HT-29 (cell line): ENCODE measurements at places on chromosomes 3 and 15.

GRCh38 chr3:185207931-185208746 lies 45.7 kb downstream of the EHHADH start:
- no peak for DNase-seq

GRCh38 chr15:35912196-35912595 lies 366.2 kb upstream of the DPH6 start:
- no peak for DNase-seq

DNA sequence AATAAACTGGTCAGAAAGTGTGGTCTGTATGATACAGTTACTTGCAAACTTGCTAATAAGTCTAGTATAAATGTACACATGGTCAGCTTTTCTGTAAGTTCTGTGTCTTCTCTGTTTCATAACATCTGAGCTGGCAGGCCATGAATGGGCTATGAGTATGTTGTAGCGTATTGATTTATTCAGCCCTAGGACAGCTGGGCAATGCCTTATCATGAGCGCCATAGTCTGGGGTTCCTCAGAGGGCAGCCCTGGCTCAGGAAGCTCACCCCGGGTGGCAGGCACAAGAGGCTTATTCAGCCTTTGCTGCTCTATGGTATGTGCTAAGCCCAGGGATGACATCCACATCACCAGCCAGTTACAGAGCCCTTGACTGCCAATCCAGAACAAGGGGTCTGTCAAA lies 50.7 kb upstream of the CCR2 start:
- DNase-seq = no peak

- DNase-seq = no peak
Measured at GRCh38 chr3:135964160-135964955, 1.2 kb upstream of the PPP2R3A start.

GRCh38 chr3:27349832-27350231 lies 19.4 kb downstream of the NEK10 start:
- no peak for DNase-seq

GRCh38 chr15:90552162-90552928 lies 22.6 kb downstream of the CRTC3 start:
- DNase-seq = no peak

GRCh38 chr15:83312071-83312470 lies 27.6 kb upstream of the BNC1 start:
- DNase-seq = no peak

DNA sequence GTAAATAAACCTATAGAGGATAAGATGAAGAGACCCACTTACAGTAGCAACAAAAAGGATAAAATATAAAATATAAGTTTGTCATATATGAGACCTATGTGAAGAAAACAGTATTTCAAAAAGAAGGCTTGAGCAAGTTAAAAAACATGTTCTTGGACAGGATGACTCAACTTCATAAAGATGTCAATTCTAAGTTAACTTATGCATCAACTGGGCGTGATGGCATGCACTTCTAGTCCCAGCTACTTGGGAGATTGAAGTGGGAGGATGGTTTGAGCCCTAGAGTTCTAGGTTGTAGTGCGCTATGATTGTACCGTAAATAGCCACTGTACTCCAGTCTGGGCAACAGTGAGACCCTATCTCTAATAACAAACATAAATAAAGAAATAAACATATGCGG lies 59.7 kb downstream of the PDCD6IP start:
- no peak for DNase-seq

- DNase-seq = peak; percentile 92
Measured at GRCh38 chr3:156675830-156676767, 1.7 kb downstream of the TIPARP start.

DNA sequence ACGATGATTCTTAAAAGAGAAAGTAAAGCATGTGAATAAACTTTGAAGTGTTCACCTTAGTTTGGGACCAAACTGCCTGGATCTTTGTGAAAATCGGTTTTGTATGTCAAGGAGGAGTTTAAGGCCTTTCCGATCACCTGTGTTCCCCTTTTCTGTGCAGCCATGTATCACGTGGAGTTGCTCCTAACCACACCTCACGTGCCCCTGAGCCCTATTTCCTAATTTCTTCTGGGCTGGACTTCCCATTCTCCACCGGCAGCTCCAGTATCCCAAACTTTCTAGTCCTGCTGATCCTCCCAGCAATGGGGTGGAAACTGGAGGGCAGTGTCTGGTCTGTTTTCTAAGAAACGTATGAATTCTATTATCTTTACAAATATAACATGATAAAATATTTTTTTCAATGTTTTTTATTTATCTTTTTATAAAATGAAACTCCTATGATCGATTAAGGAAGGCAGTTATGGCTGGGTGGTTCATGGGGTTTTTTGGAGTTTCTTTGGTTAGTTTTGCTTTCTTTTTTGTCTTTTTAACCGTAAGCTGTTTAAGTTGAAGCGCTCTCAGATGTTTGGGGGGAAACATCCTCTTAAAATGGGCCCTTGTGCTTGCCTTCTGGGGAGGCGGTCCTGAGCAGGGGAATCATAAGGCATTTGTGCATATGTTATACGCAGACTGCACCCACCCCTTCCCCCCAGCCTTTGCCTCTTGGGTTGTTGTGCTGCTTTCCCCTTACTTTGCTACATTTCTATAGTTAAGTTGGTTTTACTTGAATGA lies 43.6 kb upstream of the WWTR1 start:
- no peak for DNase-seq

DNA sequence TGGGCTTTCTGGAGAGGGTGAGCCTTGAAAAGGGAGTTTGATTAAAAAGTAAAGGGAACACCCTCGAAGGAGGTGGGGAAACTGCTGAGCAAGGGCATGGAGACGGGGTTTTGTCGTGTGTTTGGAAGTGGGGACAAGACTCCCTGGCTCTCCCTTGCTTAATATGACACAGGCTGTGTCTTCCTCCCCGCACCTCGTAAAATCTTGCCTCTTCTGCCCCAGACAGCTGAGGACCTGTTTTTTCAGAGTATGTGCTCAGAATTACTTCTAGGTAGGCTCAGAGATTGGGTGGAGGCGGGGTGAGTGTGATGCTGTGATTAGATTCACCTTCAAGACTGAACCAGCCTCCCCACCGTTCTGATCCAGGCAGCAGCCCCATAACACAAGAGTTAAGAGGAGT lies 244.4 kb upstream of the TLE3 start:
- DNase-seq = no peak

DNA sequence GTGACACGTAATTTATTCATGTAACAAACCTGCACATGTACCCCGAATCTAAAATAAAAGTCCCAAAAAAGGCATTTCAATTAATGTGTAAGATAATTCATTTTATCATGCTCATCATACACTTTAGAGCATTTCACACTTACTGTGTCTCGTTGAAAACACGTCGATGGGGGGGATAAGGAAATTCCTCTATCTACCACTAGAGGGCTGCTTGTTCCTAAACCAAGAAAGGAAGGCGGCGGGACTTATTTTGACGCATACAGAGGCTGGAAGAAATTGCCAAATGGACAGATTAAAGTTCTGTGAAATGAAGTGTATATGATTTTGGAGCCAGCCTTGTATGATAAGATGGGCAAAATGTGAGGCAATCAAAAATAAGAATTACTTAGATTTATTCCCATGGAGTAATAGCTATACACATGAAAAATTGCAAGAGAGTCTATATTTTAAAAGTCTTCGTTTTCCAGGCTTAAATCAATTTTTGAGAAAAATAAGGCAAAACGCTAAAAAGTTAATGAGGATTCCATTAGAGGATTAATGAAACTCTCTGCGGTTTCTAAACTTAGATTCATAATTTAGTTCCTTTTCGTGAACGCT lies 346.8 kb downstream of the CNTN3 start:
- DNase-seq = peak; percentile 46

DNA sequence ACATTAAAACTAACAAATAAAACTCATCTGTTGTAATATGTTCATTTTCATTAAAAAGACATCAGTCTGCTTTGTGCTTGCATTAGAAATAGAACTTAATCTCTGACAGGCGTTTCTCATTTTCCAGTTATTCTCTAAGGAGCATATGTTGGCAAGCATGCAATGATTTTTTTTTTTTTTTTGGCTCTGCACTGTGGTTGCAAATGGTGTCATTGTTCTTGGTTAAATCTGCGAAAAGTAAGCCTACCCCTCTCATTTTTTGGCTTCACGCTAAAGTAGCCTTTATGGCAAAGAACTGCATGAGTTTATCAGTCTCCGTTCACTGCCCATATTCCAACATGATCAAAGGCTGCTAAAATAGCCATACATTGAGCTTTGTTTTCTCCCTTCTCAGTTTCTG lies 403.2 kb downstream of the MECOM start:
- no peak for DNase-seq

DNA sequence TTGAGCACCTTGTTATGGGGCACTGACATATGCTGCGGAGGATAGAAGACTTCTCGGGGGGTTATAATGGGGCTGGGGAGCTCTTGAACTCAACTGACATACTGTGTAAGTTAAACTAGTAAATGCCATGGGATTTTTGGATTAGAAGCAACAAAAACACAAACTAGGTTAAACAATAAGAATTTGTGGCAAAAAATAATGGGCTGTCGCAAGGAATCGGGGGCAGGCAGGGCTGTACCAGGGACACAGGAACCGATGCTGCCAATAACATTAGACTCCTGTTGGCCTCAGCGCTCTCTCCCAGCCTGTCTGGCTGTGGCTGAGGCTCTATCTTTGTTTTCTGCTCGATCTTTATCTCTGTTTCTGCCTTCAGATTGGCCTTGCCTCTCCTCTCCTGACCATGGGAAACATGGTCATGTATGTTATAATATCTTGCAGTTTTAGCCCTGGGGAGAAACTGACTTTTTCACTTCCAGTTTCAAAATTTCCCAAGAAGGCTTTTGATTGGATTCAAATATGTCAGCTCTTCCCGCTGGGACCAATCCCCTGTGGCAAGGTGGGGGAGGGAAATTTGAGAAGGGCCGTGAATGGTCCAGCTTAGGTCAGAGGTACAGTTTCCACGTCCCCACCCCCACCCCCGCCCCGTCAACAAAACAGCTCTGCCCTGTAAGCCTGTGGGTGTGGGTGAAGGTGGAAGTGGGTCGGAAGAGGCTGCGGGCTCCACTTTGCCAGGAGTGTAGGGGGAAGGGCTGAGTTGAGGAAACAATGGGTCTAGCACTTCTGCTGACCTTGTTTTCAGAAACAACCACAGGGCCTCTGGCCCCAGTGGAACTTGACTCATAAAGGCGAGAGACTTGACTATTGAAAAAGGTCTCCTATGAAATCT lies 161.1 kb upstream of the TBL1XR1 start:
- DNase-seq = peak; percentile 85

DNA sequence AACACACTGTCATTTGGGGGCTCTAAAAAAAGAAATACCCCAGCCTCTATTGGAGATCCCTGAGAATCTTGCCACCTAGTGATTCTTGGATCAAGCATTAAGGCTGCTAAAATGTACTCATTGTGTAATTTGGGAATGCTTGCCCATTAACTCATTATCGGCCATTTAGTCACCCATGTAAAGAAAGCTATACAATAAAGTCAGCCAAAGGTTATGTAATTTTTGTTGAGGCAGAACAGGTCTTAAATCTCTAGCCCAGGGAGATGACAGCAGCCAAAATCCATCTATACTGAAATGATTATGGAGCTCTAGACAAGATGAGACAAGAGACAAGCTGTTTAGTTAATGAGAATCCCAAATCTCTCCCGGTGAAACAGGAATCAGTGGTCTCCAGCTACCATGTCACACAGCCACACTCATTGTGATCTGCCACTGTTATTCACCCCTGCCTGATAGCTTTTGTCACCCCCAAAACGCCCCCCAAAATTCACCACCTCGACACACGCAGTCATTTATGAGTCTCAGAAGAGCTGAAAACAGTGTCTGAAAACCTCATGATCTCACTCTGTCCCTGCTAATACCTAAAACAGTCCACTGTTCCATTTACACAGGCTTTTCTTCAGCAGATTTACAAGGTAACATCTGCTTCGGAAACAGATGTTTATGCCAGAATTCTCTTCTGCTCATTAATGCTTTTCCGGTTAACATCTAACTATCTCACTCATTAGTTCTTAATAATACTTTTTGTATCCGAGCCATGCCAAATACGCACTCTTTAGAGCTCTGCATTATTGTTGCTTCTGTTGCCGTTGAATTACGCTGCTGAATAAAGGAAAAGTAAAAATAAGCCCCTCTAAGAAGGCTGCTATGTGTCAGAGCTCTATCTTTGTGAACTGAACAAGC lies 138.5 kb downstream of the RORA start:
- no peak for DNase-seq

- no peak for DNase-seq
Measured at GRCh38 chr15:96735632-96736240, 405.2 kb downstream of the NR2F2 start.

GRCh38 chr15:68492855-68493254 lies 60.9 kb upstream of the ITGA11 start:
- DNase-seq = no peak

DNA sequence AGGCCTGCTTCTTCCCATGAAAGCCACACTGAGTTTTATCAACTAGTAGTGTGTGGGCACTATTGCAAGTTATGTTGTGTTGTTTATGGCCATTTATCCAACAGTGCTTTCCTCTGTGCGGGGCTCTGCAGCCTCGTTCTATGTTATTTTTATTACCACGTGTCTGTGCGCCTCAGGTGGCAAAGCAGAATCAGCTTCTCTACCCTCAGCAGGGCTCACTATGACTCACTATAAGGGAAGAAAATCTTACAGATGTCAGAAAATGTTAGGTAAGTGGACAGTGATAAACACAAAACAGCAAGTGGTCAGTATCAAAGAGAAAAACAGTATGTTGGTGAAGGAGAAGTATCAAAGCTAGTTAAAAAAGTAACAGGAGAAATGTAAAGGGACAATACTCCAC lies 61.4 kb downstream of the MOBP start:
- no peak for DNase-seq

DNA sequence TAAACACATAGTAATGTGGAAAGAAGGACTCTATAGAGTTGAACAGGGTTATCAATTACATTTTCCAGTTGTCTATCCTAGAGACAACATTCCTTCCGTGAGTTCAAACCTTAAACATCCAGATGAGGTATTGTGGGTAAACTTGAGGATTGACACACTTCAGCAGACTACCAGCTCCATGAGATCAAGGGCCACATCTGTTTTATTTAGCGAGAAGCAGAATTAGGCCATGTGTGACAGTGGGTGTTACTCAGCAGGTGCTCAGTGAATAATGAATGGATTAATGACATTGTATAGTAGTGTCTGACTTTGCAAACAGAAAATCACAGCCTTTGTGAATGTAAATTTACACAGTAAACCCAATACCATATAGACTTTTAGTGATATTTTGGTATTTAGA lies 941.1 kb upstream of the CFAP20DC start:
- no peak for DNase-seq

GRCh38 chr3:10248984-10249748 lies 907 bp downstream of the TATDN2 start:
- peak; percentile 20 for DNase-seq

- DNase-seq = no peak
Measured at GRCh38 chr3:24483873-24484272, 10.8 kb downstream of the THRB start.

- no peak for DNase-seq
Measured at GRCh38 chr3:110569073-110569472, 502.5 kb upstream of the NECTIN3 start.

GRCh38 chr3:186529201-186529999 lies 14.8 kb downstream of the CRYGS start:
- DNase-seq = no peak

GRCh38 chr3:80606073-80606472 lies 838.3 kb upstream of the ROBO1 start:
- peak; percentile 0 for DNase-seq

GRCh38 chr3:42689421-42690014 lies 4.2 kb downstream of the KLHL40 start:
- DNase-seq = no peak
